ENCODE measurements at places on chromosomes 13 and 19.

DNA sequence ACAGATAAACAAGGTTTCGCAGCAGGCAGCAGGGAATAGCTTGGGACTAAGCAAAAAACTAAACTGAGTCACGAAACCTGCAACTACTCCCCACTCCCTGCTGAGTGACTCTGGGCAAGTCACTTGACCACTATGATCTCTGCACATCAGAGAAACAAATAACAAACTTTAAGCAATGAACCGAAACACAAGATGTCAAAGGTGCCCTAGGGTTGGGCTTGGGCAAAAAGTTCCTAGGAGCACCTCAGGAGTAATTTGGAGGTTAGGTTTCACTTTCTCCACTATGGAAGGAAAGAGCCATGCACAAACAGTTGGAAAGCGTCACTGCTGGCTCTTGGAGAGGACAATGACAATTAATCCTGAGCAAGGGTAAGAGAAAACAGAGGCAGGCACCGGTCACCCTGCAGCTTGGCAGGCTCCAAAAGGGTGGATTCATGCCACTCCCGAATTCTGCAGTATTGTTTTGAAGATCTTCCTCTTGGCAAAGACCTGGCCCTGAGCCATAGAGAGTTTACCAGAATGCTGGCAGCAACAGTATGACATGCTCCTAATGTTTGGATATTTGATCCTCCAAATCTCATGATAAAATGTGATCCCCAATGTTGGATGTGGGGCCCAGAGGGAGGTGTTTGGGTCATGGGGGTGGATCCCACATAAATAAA, 60.3 kb downstream of the CRYL1 start:
- DNase-seq = no peak

GRCh38 chr13:109494925-109495369, 291.4 kb downstream of the IRS2 start:
- DNase-seq = no peak

GRCh38 chr19:33458171-33458633, 63.4 kb downstream of the PEPD start:
- DNase-seq = no peak

GRCh38 chr19:41412953-41413352, 14.2 kb downstream of the B3GNT8 start:
- DNase-seq = no peak

DNA sequence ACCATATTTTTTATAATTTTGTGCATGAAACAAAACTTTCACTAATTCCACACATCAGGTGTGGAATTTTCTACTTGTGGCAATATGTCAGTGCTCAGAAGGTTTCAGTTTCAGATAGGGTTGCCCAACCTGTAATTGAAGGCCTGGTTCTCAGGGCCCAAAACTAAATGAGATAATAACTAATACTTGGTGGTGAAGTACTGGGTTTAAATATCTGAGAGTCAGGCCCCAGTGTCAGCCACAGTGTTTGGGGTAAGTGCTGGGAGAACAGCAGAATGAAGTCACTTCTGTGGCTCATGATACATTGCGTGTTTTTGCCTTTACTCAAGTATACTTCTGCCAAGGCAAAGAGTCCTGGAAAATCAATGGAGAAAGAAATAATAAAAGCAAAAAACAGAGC, 5.6 kb downstream of the SAFB start:
- no peak for DNase-seq

Measured in NCI-H1436 treated with DMSO at 0.1 percent for 48 hours (cell line).